ENCODE measurements at places on chromosomes 2 and 18. TPM values are rescaled to one million over a fixed set of nuclear protein-coding genes. Genes with fewer than 3 reads are reported as not detected.

The C2orf66 gene
- total RNA-seq = not detected

GRCh38 chr2:152661076-152661475 is 56.2 kb downstream of the PRPF40A start:
- no peaks in the 10 kb centered on the region for H3K4me1 ChIP-seq
- H3K27ac ChIP-seq = no peak overlapping the region
- no peak for DNase-seq
- H3K27me3 ChIP-seq = no peaks in the 10 kb centered on the region

DNA sequence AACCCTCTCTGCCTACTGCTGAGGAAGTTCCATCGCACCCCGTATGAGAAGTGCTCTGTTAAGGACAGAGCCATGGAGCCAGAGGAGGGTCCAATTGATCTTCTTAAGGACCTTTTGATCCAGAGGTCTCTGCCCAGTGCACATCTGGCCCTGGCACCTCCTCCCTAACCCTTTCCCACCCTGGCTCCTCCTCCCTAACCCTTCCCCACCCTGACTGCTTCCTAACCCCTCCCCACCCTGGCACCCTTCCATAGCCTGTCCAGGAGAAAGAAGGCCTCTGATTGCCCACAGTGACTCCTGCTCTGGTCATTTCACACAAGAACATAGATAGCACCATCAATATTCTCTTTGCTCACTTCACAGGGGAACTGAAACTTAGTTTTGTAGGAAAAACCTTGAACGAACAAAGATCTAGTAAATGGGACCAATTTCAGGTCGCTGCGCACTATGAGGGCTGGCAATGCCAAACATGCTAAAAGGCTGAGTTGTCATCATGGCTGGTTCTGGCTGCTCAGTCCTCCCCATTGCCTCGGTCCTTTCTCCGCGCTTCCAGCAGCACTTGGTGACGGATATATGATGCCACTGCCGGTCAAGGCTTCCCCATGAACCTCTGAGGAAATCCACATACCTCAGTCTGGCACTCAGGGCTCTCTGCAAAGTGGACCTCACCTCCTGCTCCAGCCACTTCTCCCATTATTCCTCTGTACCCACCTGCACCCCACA is 49.2 kb downstream of the PKDCC start:
- H3K27ac ChIP-seq = no peak overlapping the region
- no peaks in the 10 kb centered on the region for H3K36me3 ChIP-seq
- H3K27me3 ChIP-seq = peaks cover 11% of the 10 kb centered on the region
- no peak for DNase-seq
- H3K4me1 ChIP-seq = no peaks in the 10 kb centered on the region
- no peak overlapping the region for H3K4me3 ChIP-seq

GRCh38 chr18:24827501-24827900 is 367.1 kb downstream of the HRH4 start:
- H3K36me3 ChIP-seq = no peaks in the 10 kb centered on the region
- no peak for DNase-seq
- H3K27ac ChIP-seq = no peak overlapping the region
- no peaks in the 10 kb centered on the region for H3K4me1 ChIP-seq
- no peak overlapping the region for H3K4me3 ChIP-seq
- H3K27me3 ChIP-seq = peaks cover 29% of the 10 kb centered on the region

- no peak overlapping the region for H3K4me3 ChIP-seq
- DNase-seq = no peak
- H3K27me3 ChIP-seq = no peaks in the 10 kb centered on the region
- no peaks in the 10 kb centered on the region for H3K36me3 ChIP-seq
- no peak overlapping the region for H3K27ac ChIP-seq
- H3K4me1 ChIP-seq = no peaks in the 10 kb centered on the region
These were observed 102.5 kb upstream of the RASGRP3 start for GRCh38 chr2:33373986-33374385.

DNA sequence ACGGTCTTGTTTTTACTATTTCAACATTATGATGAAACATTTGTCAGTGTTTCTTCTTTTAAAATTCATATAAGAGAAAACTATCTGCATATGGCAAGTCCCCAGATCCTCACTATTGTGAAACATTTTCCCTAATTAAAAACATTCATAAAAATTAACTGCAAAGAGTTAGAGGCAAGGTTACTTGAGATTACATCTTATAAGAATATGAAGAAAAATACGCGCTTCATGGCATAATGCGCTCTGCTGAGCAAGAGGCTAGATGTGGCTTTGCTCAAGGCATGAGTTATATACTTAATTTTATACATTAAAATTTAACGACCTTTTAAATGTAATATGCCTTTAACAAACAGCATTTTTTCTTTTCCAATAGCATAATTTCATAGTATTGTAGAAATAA is 166.4 kb upstream of the RPRM start:
- H3K27me3 ChIP-seq = no peaks in the 10 kb centered on the region
- H3K4me3 ChIP-seq = no peak overlapping the region
- H3K27ac ChIP-seq = no peak overlapping the region
- no peaks in the 10 kb centered on the region for H3K4me1 ChIP-seq

- no peaks in the 10 kb centered on the region for H3K27me3 ChIP-seq
- H3K4me3 ChIP-seq = no peak overlapping the region
- H3K4me1 ChIP-seq = peaks cover 14% of the 10 kb centered on the region
- no peaks in the 10 kb centered on the region for H3K36me3 ChIP-seq
- no peak for DNase-seq
These were observed 48.7 kb upstream of the AGAP1 start for GRCh38 chr2:235445116-235445515.

GRCh38 chr18:45556222-45556621 is 59.1 kb upstream of the SLC14A2 start:
- no peaks in the 10 kb centered on the region for H3K4me1 ChIP-seq
- H3K27me3 ChIP-seq = peaks cover 13% of the 10 kb centered on the region
- no peak for DNase-seq

DNA sequence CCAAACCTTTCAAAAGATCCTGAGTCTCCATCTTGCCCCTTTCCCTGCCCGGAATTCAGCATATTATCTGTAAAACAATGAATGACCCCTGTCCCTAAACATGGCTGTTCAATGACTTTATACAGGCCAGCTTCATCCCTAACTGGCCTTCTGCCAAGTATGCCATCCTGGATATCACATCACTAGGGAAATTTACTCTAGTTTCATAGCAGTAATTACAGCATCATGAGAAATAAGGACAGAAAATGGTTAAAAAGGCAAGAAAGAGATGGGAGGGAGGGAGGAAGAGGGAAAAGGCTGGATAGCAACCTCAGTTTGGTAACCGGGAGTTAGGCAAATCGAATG is 4.4 kb downstream of the MBOAT2 start:
- no peak for DNase-seq
- no peaks in the 10 kb centered on the region for H3K36me3 ChIP-seq
- H3K4me1 ChIP-seq = peaks cover 34% of the 10 kb centered on the region
- H3K4me3 ChIP-seq = no peak overlapping the region
- H3K27ac ChIP-seq = no peak overlapping the region
- H3K27me3 ChIP-seq = no peaks in the 10 kb centered on the region

DNA sequence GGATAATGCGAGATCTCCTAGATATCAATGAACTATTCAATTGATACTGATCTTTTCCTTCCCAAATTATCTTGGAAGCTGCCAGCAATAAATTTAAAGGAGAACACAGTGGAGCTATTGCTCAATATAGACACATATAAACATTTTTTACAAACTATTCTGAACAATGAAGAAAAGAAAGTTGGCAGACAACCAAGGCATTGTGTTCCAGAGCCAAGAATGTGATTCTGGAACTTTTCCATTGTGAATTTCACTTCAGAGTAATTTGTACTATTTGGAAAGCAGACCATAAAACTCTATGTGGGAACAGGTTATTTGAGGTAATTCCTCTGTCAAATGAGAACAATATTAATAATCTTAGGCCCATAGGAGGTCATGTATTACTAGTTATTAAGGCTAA is 588.2 kb downstream of the IRS1 start:
- peaks cover 92% of the 10 kb centered on the region for H3K4me1 ChIP-seq
- no peaks in the 10 kb centered on the region for H3K27me3 ChIP-seq
- peak; percentile 45 for DNase-seq
- no peaks in the 10 kb centered on the region for H3K36me3 ChIP-seq

- no peak overlapping the region for H3K27ac ChIP-seq
- DNase-seq = no peak
- H3K27me3 ChIP-seq = no peaks in the 10 kb centered on the region
- peaks cover 1% of the 10 kb centered on the region for H3K4me1 ChIP-seq
These were observed 10.9 kb upstream of the CNRIP1 start for GRCh38 chr2:68330691-68331090.

- H3K4me3 ChIP-seq = no peak overlapping the region
- DNase-seq = no peak
- H3K36me3 ChIP-seq = no peaks in the 10 kb centered on the region
These were observed 887 bp upstream of the ZNF396 start for GRCh38 chr18:35377875-35378573.

GRCh38 chr2:121478996-121479745 is 51.5 kb upstream of the RNU4ATAC start:
- H3K27ac ChIP-seq = no peak overlapping the region
- peaks cover 4% of the 10 kb centered on the region for H3K4me1 ChIP-seq
- no peaks in the 10 kb centered on the region for H3K27me3 ChIP-seq
- H3K4me3 ChIP-seq = no peak overlapping the region

DNA sequence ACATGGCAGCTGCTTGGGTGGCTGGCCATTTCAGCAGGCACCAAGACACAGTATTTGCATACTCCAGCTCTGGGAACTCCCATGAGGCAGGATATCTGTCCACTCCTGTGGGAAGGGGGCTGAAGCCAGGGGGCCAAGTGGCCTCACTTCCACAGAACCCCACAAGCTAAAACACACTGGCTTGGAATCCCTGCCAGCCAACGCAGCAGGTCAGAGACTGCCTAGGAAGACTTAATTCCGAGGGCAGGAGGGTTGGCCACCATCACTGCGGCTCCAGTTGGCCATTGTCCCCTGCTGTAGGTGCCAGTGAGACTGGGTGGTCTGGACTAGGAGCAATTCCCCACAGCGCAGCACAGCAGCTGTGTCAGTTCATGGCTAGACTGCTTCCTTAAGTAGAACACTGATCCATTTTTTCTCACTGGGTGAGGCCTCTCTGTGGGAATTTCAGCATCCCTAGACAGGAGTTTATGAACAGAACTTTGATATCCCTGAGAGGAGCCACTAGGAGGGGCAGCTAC is 52.0 kb downstream of the SPAG16 start:
- no peaks in the 10 kb centered on the region for H3K4me1 ChIP-seq
- no peak for DNase-seq
- no peak overlapping the region for H3K4me3 ChIP-seq
- H3K27me3 ChIP-seq = no peaks in the 10 kb centered on the region
- H3K27ac ChIP-seq = no peak overlapping the region

GRCh38 chr2:166094325-166094724 is 33.5 kb downstream of the SCN1A start:
- no peaks in the 10 kb centered on the region for H3K36me3 ChIP-seq
- no peak overlapping the region for H3K27ac ChIP-seq
- H3K27me3 ChIP-seq = peaks cover 6% of the 10 kb centered on the region
- DNase-seq = no peak
- no peaks in the 10 kb centered on the region for H3K4me1 ChIP-seq

The EVX2 gene
- total RNA-seq = not detected

The TYMS gene
- 245 TPM for total RNA-seq

Data from HCT116 (cell line).